ENCODE measurements at places on chromosomes 7 and 10.

DNA sequence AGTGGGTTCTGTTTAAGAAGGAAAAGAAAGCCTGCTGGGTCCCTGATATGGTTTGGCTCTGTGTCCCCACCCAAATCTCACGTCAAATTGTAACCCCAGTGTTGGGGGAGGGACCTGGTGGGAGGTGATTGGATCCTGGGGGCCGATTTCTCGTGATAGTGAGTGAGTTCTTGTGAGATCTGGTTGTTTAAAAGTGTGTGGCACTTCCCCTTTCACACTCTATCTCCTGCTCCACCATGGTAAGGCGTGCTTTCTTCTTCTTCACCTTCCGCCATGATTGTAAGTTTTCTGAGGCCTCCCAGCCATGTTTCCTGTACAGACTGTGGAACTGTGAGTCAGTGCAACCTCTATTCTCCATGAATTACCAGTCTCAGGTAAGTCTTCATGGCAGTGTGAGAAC, 42.6 kb downstream of the INPP5A start:
- DNase-seq: no peak

GRCh38 chr7:126840869-126841268, 411.9 kb downstream of the GRM8 start:
- no peak for DNase-seq

GRCh38 chr10:25952857-25953256, 18.8 kb downstream of the MYO3A start:
- no peak for DNase-seq

GRCh38 chr10:68212721-68213352, 19.1 kb downstream of the ATOH7 start:
- peak; percentile 42 for DNase-seq

- DNase-seq: no peak
Measured at GRCh38 chr10:118827466-118828155, 72.8 kb upstream of the CACUL1 start.

DNA sequence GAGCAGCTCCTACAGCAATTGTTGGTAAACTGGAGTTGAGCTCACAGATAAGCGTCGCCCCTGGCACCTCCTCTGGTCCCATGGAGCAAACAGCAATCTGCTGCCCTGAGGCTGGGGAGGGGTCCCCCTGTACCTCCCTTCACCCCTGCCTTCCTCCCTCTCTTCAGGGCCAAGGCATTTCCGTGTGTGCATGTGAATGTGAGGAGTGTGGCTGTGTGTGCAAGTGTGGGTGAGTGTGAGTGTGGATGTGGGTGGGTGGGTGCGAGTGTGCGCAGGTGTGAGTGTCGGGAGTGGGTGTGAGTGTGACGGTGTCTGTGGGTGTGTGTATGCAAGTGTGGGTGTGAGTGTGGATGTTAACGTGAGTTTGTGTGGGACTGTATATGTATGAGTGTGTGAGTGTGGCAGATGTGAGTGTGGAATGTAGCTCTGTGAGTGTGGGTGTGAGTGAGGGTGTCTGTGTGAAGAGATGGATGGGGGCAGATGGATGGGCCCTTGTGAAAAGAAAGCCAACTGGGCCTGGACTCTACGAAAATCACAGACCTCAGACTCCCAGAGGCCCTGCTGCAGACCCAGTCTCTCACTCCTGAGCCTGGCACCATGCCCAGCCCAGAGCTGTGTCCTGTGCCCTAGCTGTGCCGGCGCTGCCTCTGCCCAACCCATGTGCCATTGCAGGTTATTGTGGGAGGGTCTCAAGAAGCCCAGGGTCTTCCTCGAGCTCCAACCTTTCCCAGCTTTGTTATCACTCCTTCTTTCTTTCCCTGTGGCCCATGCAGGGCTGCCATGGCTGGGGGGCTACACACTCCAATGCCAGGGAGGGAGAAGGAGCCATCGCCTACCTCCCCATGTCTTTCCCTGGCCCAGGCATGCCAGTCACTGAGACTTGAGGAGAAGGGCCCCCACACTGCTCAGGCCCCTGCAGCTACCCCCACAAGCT, 73.9 kb downstream of the GRID1 start:
- no peak for DNase-seq

DNA sequence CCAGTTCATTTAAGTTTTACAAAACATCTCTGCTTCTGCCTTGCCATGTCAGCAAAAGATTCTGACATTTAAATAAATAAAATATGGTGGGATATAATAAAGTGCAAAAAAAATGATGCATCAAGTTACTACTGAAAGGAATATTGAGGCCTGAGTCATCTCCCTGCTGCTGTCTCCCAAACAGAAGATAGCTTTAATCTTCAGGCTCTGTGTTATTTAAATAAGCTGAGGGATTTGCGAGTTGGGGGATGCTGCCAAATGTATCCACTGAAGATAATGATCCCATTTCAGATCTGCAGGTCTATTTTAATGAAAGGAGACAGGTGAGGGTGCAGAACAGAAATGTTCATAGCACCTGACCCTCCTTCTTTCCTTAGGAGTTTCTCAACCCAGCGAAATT, 720.8 kb downstream of the AUTS2 start:
- no peak for DNase-seq

DNA sequence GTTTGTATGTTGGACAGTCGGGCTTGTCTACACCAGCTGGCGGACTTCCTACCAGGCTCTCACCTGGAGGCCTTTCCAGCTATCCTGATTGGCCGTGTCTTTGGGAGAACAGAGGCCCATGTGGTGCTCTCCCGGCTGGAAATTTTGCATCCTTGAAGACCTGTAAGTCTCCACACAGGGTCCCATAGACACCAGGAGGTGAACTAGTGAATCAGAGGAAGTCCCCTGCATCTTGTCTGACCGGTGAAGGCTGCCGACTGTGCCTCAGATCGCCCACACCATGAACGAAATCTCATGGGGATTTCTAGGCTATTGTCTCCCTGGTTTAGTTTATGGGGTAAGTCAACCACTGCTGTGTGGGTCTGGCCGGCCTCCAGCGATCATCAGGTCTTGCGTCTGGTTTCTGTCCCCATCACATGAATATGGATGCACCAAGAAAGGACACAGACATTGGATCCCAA, 108.4 kb upstream of the LYZL2 start:
- no peak for DNase-seq

Data from urothelium cell line (cell line).